NCI-H748 treated with DMSO at 0.1 percent for 48 hours (cell line): ENCODE measurements at places on chromosomes 6 and 20.
A peak's percentile ranks its signal among the peaks of the same experiment; 100 is the strongest.

GRCh38 chr6:165119231-165120020, 190.0 kb downstream of the C6orf118 start:
- no peak for DNase-seq

GRCh38 chr6:85417336-85417735, 32.5 kb upstream of the NT5E start:
- no peak for DNase-seq

- DNase-seq = no peak
These were observed 47.2 kb upstream of the CCN2 start for GRCh38 chr6:131998255-131998982.

GRCh38 chr6:144019929-144020328, 11.9 kb upstream of the PLAGL1 start:
- DNase-seq = no peak

DNA sequence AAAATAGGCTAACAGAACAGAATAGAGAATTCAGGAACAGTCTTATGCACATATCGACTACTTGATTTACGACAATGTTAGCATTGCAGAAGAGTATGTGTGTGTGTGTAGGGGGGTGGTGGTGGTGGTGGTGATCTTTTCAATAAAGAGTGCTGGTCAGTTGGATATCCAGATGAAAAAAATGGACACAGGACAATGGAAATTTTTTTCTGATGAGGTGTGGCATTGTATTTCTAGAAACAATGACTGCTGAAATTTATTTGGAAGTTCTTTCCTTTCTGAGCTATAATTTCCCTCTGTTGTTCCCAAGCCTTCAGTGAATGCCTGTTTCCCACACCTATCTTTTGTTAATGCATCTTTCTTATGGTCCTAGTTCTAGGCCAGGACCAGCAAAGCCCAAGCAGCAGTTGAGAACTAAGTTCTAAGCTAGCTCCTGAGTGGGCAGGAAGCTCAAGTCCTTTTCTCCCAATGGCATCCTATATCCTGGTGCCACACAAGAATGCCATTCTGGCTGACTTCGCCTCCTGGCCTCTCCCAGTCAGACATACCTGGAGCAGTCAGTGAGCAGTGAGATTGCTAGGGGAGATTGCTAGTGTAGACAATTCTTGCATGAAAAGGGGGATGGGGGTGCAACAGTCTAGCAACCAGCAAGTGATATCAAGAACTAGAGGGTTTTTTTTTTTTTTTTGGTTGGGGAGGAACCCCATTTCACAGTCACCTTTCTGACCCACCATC, 1.2 kb upstream of the TOX2 start:
- no peak for DNase-seq

DNA sequence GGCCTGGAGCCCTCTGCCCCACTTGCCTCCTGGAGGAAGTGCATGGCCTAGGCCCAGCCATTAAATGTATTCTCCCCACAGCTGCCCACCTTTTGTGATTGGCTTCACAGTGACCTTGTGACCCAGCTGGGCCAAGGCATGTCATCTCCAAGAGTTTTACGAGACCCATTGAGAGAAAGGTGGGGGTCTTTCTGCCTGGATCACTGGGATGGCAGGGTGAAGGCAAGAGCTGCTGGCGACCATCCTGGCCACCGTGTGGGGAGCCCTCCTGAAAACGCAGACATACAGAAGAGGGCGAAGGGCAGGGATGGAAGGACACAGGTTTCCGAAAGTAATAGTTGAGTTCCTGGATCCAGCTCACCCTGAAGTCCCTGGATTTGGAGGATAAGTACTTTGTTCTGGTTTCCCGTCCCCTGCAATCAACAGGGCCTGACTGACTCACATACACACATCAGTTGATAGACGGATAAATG, 12.3 kb upstream of the SPO11 start:
- no peak for DNase-seq

GRCh38 chr6:138349891-138350290, 27.8 kb upstream of the SMIM28 start:
- DNase-seq = no peak

DNA sequence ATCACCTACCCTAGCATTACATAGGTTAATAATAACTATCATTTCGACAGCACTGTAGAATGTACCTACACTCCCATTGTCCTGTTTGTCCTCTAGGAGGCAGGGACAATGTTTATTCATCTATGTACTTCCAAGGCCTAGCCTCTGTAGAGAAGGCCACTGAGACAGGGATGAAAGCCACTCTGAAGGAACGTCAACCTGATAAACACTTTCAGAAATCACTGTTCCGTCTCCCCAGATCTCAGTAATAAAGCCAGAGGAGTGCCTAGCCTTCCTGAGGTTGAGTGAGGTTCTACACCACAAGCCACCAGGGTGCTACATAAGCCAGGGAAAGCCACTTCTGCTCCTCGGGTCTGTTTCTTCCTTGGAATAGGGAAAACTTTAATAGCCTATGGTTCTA, 44.8 kb downstream of the POPDC3 start:
- DNase-seq = peak; percentile 46

DNA sequence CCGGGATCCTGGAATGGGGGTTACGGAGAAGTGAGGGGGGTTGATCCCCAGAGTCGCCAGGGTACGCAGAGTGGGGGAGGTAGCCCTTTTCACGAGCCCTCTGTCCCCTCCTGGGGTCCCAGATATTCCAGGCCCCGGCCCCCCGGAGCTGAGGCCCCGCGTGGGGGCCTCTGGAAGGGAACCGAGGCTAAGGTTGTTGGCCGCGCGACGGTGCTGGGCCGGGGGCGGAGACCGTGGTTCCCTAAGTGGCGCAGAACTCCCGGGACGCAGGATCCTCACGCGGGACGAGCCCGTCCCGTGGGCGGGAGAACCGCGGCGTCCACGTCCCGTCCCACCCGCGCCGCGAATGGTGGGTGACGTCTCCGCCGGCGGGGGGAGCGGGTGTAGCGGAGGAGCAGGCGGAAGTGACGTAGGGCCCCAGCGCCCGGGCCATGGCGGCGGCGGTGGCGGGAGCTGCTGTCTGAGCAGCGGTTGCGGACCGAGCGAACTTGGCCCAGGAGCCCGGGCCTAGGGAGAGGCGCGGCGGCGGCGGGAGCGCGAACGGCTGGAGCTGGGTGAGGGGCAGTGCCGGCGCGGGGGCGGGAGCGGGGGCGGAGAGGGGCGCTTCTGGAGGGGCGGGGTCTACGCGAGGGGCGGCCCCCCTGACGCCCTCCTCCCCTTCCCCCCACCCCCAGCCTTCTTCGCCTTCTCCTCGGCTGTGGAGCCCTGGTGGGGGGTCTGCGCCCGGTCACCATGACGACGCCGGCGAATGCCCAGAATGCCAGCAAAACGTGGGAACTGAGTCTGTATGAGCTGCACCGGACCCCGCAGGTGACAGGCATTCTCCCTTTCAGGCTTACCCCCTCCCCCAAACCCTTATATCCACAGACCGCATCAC, at the start of gene RING1:
TSS of gene RING1 (plus strand) at position 410 of the 877 bp plus-strand sequence. CDS start at position 733, 323 bp downstream.
- peak; percentile 54 for DNase-seq
